CD4-positive, alpha-beta T cell treated with Interferon alpha-2 for 1 hour (primary cell): ENCODE measurements at places on chromosomes 11 and 22.

DNA sequence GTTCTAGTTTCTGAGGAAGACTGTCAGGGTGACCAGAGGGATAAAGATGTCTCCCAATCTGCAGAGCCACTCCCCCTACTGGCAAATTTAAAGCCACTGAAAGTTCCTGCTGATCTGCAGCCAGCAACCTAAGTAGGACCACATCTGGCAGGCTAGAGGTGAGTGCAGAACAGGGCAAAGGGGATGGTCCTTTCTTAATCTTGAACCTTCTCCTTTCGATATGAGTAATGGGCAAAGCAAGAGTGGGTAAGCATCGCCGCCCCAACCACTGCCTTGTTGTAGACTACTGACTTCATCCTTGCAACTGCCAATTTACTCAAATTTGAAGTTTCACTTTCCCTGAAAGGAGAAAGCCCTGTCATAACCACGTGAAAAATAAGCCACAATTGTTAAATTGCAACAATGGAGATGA, 30.7 kb downstream of the SCUBE2 start:
- DNase-seq, result peak; percentile 31

DNA sequence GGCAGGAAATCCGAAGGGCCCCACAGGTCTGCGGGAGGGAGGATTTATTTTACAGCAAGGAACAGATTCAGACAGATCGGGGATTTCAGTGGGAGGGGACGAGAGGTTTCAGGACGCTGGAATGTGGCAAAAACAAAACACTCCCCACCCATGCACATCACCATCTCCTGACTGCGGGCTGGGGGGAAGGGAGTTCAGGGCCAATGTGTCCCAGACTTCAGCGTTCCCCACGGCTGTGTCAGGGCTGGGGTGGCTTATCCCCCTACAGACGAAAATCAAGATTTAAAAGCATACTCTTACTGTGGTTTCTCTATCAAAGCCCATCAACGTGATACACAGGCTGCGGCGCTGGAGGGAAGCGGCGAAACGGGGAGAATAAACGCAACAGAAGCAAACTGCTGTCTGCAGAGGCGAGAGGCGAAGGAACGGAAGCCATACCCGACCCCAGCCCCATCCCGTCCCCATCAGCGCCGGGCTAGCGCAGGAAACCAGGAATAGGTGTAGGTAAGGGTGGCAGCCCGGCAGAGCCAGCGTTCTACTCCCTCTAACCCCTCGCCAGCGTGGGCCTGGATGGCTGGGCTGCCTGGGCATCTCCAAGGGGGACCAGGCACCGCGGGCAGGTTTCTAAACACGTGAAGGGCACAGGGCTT, 2.7 kb downstream of the TENM4 start:
- DNase-seq, result no peak

GRCh38 chr22:39997939-39998726, 3.4 kb downstream of the FAM83F start:
- no peak for DNase-seq

GRCh38 chr11:9732453-9732852, 68.6 kb downstream of the SWAP70 start:
- no peak for DNase-seq

DNA sequence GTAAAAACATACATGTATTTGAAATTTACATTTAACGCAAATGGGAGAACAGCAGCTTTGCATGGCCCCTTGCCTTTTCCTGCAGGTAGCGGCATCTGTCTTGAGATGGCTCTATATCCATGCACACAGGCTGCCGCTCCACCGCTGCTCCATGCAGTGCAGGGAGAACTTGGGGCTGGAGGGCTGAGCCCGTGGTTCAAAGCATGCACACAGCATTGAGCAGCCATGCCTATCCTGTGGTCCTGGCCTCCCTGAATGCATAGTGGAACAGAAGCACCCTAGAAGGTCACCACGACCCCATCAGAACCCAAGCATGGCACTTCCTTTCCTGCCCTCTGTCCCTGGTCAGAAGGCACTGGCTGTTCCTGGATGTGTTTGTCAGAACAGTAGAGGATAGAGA, 35.0 kb upstream of the TP53I11 start:
- DNase-seq, result no peak

GRCh38 chr11:76630600-76631281, 39.8 kb downstream of the LRRC32 start:
- DNase-seq, result no peak

- no peak for DNase-seq
These were observed 21.3 kb upstream of the ELFN2 start for GRCh38 chr22:37448516-37449127.

DNA sequence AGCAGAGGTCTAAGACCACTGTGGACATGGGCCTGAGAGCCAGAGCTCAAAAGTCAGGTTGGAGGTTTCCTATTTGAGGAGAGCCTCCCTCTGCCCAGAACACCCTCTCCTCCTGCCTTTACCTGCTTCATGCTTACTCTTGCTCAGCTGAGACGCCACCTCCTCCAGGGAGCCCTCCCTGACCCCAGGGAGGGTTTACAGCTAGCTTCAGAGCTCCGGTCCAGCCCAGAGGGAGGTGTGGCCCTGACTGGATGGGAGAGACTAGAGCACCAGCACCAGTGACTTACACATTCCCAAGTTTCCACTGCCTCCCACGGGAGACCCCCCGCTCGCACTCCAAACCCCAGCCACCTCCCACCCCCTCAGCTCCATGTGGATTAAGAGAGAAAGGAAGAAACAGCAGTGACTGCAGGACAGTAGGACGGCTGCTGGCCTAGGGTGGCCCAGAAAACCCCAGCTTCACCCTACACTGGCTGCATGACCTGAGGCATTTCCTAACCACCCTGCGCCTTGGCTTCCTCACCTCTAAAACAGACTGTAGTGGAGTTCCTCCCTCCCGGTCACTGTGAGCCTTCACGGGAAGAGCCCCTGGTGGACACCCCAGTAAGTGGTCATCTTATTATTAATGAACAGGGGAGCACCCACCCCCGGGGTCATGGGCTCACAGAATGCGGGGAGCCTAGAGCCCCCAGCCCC, 24.5 kb upstream of the PDGFB start:
- no peak for DNase-seq

- no peak for DNase-seq
These were observed 4.7 kb downstream of the B3GAT1 start for GRCh38 chr11:134407321-134407828.

- no peak for DNase-seq
These were observed 6.1 kb upstream of the SSTR3 start for GRCh38 chr22:37218399-37218770.

GRCh38 chr11:117868815-117869561, 7.5 kb downstream of the FXYD6 start:
- DNase-seq, result no peak

- DNase-seq, result no peak
These were observed 2.2 kb downstream of the HTR3A start for GRCh38 chr11:113977071-113977490.

GRCh38 chr11:1445741-1446445, 40.7 kb downstream of the MOB2 start:
- no peak for DNase-seq

- DNase-seq, result no peak
These were observed 1850.2 kb upstream of the RAG2 start for GRCh38 chr11:38448284-38448683.

GRCh38 chr11:116276051-116277044, 496.4 kb downstream of the BUD13 start:
- DNase-seq, result peak; percentile 61

DNA sequence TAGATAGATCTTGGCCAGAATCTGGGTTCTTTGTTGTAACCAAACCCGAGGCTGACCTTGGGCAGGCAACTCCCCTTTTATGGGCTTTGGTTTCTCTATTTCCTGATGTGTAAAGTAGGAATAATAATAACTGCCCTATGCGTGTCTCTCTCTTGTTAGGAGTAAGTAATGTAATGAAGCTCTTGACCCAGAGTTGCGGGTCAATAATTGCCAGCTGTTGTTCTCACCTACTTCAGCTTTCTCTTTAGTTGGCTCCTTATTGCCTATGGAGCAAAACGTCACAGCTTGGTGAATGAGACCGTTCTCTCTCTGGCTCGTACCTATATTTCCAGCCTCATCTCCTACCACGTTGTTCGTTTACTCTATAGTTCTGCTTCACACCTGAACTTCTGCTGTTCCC, 56.6 kb upstream of the KIRREL3 start:
- DNase-seq, result no peak

DNA sequence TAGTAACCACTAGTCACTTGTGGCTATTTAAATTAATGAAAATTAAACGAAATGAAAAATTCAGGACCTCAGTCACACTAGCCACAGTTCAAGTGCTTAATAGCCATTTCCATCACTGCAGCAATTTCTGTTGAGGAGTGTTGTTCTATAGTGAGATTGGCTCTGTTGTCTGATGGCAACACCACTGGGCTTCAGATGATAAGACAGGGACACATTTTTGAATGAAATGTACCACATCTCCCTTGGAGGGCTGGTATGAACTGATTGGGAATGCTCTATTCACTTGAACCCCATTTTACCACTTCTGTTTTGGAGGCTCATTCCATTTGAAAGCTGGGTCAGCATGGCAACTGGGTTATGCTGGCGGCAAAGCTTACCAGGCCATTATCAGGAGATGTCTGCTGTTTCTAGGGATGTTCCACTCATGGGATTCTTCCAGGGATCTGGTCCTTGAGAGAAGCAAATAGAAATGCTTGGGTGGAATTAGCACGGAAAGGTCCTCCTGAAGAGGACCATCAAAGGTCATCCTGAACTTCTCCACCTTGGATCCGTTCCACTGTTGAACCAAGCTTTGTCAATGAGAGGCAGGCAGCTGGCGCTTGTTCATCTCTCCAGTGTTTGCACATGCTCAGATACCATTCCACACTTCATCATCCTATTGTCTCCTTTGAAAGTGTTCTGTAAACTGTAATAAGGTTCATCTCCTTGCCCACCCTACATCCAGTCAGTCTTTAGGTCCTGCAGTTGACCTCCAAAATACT, 7.6 kb downstream of the AMOTL1 start:
- no peak for DNase-seq

- DNase-seq, result no peak
These were observed 47.2 kb downstream of the CCDC34 start for GRCh38 chr11:27315836-27316235.

- DNase-seq, result no peak
These were observed 59.5 kb downstream of the DHCR7 start for GRCh38 chr11:71388637-71389235.

GRCh38 chr11:35231076-35231860, 92.3 kb downstream of the CD44 start:
- no peak for DNase-seq

GRCh38 chr22:25829237-25829636, 87.2 kb downstream of the MYO18B start:
- no peak for DNase-seq

DNA sequence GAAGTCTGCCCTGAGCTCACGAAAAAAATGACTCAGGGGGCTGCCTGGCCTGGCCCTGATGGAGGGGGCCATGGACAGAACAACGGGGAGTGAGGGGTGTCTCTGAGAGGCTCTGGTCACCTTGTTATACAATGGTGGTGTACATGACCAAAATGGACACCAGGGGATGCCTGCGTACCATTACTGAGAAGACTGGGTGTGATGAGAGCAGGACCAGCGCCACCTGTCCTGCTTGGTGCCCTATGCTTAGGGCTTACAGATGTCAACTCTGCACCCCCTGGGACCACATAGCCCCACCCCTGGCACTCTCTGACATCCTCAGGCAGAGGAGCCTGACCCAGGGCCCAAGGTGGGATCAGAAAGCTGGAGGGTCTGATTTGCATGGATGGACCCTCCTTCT, 104.8 kb downstream of the ZNF280B start:
- no peak for DNase-seq

DNA sequence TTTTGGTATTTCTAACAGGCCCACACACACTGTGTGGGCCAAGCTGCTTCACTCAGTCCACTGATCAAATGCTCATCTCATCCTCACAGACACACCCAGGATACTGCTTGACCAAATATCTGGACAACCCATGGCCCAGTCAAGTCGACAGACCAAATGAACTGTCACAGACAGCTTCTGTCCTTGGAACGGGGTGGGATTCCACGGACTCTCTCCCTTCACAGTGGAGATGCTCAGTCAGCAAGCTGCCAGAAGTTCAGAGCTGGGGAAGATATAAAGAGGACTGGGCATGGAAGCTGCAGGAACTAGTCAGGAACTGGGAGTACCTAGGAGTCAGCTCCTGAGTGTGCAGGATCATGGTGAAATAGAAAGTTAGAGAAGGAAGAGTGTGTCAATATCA, 34.6 kb upstream of the CD81 start:
- no peak for DNase-seq

DNA sequence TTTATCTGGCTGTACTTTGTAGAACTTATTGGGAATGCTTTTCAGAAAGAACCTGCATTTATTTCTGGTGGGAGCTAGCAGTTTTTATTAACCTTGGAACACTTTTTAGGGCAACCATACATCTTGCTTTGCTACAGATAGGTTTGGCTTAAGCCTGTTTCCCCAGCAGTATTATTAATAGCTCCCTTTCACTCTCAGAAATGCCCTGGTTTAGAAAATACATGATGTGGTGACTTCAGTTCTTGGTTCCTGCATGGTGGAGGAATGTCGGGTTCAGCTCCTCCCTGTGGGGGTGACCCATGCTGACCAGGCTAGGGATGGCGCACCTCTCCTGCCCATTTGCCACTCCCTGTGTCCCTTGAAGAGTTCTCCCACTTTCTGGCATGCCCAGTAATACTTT, 28.2 kb downstream of the ZBED4 start:
- DNase-seq, result no peak

DNA sequence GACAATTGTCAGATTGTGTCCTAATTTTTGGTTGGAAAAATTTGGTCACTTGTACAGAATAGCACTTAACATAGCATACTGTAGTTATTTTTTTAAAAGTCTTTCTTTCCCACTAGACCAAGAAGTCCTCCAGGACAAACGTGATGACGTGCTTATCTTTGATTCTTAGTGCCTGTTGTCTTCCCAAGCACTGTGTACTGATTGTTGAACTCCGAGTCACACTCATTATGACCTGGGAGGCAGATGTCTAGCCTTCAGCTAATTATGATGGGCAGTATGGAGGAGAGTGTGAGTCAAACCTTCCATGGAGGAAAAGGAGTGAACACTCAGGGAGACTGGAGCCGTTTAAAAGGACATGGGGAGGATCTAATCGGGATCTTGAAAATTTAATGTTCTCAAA, 119.8 kb downstream of the SPON1 start:
- no peak for DNase-seq

DNA sequence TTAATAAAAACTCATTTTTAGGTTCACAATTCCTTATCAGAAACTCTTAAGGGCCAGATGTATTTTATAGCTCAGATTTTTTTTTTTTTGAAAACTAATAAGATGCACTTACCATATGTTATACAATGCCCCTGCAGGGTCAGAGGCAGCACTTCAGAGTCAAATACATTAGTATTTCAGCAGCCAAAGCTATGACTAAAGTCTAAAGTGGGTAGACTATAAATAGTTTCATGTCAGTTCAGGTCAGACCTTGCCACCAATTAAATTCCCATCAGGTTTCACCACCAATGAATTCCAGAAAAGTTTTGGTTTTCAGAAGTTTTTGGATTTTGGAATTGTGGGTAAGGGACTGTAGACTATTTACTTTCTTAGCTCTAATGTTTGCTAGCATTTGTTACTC, 75.9 kb downstream of the FAM83F start:
- no peak for DNase-seq

DNA sequence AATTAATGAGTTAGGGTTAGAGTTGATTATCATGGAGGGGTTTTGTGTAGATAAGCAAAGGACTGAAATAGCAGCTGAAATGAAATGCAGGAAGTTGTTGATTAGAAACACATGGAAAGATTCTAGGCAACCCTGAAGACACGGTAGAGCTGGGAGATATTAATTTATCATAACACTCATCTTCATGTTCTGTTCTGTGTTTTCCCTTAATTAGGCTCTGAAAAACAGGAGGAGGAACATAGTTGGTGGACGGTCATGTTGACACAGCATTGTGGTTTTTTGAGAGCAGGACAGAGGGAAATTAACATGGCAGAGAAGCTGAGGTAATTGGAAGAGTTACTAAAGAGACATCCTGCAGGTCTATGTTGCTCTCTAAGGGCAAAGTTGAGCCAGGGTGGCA, 138.8 kb upstream of the UBASH3B start:
- no peak for DNase-seq
